ENCODE measurements at places on chromosomes 7 and 10.

- no peak for DNase-seq
These were observed 25.5 kb upstream of the FAM221A start for GRCh38 chr7:23654508-23654907.

GRCh38 chr7:75869776-75870379, 9.0 kb upstream of the RHBDD2 start:
- no peak for DNase-seq

- DNase-seq, result no peak
These were observed 110.6 kb upstream of the PRR15 start for GRCh38 chr7:29453021-29453420.

DNA sequence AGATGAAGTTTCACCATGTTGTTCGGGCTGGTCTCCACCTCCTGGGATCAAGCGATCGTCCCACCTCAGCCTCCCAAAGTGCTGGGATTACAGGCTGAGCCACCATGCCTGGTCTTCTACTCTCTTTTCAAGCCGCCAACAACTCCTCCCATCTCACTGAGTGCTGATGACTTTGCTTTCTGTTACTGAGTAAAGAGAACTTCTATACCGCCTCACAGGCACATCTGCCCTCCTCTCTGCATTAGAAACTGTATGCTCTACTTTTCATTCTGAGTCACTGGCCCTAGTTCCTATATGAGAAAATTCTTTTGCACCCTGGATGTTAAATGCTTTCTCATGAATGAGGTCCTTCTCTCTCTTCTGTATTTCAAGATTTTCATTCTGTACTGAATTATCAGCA, 2.2 kb upstream of the ZNF239 start:
- DNase-seq, result no peak

DNA sequence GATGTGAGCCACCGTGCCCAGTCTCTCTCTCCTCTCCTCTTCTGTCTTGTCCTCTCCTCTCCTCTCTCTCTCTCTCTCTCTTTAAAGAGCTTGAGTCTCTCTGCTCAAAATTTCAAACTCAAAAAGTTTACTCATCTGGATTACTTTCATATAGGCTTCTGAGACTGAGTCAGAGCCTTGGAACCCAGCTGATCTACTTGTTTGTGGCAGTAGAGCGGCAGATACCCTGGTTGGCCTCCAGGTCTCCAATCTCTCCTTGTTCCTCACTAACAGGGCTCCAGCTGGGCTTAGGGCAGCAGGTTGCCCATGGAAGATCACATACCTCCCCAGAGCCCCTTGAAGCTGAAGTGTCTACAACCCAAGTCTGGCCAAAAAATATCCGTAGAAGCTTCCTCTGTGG, 51.0 kb downstream of the HHEX start:
- no peak for DNase-seq

DNA sequence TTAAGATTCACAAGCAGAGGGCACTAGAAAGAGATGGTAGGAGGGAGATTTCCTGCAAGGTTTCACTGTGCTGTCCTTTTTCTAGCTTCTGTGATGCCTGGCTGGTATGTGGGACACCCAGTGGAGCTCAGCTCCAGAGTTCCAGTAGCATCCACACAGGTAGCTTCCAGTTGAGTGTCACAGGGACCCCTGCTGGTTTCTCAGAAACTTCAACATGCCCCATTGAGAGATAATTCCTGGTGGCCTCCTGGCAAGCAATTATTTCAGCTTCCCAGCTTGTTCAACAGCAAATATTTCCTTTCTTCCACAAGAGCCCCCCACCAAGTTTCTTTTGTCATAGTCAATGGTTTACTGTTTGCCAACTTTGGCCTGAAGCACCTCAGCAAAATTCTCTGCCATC, 858.7 kb downstream of the REEP3 start:
- DNase-seq, result no peak

- DNase-seq, result no peak
These were observed 177.8 kb downstream of the PIP4K2A start for GRCh38 chr10:22536620-22537019.

DNA sequence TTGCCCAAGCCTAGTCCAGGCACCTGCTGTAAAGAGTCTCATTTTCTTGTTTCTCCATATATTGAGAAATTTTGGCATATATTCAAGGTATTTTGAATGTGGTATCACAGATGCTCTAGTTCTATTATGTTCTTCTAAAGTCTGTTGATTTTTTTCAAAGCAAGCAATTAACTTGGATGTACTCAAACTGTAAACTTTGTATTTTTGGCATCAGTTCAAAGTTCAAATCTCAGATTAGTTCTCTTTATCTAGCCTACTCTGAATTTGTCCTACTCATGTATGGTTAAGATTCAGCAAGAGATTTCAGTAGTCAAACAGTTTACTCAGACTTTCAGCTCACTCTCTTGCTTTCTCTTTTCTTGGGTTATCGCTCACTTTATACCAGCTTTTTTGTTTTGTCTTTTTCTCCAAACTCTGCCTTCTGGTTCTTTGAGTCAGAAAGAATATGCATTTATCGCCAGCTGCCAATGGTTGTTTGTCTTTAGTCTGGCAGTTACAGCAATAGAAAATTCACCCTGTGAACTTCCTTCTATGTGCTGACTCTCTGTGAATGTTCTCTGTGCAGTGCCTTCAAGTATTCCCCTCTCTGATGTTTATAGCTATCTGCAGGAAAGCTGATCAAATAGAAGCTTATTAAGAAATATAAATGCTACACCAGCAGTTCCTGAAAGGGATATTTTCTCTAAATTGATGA, 56.0 kb downstream of the ANKRD7 start:
- no peak for DNase-seq

DNA sequence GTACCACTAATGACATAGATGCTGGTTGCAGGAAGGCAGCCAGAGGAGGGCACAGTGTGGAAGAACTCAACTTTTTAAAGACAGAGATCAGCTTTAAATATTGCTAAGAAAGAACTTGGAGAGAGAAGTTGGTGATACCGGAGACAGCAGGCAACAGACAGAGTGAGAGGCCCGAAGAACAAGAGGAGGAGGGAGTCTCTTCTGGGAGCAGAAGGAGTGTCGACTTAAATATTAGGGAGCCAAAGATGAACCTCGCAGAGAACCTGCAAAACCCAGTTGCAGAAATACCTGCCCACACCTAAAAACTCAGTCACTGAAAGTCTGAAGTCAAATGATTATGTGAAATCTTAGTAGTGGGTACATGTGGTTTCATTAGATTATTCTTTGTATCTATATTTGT, 3.4 kb upstream of the WDR86 start:
- DNase-seq, result no peak

DNA sequence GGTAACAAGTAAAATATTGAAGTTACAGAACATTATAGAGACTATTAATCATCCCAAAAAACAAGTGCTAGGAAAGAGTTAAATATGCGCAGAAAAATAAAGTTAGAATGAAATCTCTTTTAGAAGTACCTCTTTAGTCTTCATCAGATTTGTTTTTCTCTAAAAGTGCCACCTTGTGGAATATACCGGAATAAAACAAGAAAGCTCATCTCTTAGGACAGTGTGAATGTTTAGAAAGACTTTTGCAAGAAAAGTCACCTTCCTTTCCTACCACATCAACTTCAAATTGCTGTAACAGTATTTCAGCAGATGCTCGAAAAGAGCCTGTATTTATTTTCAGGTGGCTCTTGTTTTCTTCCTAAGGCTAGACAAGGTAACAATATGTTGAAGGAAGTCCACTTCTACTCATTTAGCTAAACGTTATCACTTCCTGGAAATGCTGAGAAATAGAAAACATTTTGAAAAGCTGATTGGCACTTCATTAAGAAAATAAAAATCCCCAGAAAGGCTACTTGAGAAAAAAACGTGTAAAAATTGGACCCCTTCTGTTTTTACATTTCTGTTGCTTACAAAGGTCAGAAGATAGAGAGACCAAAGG, 19.8 kb upstream of the FAM133B start:
- DNase-seq, result no peak

GRCh38 chr7:147047696-147048095, 931.1 kb downstream of the CNTNAP2 start:
- DNase-seq, result no peak

- no peak for DNase-seq
These were observed 260.4 kb downstream of the CDK14 start for GRCh38 chr7:90856351-90857070.

DNA sequence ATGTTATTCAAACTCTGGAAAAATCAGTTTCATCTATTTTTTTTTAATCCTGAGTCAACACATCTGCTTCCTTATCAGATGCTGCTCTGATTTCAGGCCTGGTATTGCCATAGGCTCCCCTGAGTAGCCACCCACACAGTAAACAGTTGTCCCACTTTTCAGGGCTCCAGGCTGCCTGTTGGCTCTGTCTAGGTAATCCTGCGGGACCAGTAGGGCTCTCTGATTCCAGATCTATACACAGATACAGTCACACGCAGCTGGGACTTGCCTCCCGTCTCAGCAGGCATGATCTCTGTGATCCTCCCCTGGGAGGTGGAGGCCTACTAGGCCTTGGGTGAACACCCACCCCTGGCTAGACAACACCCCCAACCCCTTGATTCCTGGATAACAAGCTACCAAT, 206.1 kb downstream of the CREB5 start:
- no peak for DNase-seq

DNA sequence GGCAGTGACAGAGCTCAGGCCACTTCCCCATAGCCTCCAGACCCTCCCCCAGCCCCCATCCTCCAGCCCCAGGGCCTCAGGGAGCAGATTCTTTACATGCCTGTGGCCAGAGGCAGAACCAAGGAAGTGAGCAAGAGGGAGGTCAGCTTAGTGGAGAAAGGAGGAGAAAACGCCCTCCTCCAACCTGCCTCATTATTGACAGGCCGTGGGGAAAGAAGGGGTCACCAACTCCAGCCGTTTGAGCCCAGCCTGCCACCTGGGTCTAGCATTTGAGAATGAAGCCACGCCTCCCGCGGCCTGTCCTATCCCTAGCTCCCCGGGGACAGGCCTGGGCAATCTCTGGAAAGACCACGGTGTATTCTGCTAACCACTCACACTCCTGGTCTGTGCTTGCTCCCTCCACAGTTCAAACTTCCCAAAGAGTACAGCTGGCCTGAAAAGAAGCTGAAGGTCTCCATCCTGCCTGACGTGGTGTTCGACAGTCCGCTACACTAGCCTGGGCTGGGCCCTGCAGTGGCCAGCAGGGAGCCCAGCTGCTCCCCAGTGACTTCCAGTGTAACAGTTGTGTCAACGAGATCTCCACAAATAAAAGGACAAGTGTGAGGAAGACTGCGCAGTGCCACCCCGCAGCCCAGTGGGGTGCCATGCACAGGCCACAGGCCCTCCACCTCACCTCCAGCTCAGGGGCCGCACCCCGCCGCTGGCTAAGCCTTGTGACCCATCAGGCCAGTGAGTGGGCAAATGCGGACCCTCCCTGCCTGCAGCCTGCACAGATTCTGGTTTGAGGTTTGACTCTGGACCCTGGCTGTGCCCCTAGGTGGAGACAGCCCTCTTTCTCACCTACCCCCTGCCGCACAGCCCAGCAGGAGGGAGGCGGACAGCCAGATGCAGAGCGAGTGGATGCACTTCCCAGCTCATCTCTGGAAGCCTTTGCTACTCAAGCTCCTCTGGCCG, 14.3 kb upstream of the TRIM8 start:
- no peak for DNase-seq

- DNase-seq, result no peak
These were observed 128.4 kb upstream of the PHYHIPL start for GRCh38 chr10:59047957-59048618.

GRCh38 chr7:45972629-45973312, 51.7 kb upstream of the IGFBP3 start:
- DNase-seq, result no peak

- no peak for DNase-seq
These were observed 162.8 kb downstream of the ELMO1 start for GRCh38 chr7:37285706-37286453.

DNA sequence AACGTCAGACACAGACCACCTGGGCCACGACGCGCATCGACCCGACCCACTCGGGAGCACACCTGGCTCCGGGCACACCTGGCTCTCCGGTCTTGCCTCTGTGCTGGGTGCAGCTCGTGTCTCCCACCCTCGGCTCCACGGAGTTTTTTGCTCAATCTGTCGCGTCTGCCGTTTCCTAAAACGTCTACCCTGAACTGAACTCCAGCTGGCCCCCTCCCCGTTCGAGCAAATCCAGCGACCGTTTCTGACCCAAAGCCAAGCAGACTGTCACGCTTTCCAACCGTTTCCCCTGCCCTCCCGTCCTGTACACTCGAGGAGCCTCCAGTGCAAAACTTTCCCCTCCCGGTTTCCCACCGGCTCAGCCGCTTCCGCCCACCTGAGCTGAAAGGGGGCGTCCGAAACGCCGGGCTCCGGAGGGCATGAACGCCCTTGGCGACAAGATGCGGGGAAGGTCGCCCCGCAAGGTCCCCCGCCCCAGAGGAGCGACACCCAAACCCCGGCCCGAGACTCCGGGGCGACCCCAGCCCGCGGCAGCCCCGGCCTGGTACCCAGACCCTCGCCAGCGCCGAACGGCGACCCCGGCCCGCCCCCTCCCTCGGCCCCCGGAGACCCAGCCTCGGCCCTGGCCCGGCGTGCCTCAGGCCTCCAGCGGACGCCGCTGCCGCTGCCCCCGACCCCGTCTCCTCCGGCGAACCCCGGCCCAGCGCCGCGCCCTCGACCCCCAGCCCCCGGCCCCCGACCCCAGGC, 557 bp downstream of the CYTH3 start:
- no peak for DNase-seq

DNA sequence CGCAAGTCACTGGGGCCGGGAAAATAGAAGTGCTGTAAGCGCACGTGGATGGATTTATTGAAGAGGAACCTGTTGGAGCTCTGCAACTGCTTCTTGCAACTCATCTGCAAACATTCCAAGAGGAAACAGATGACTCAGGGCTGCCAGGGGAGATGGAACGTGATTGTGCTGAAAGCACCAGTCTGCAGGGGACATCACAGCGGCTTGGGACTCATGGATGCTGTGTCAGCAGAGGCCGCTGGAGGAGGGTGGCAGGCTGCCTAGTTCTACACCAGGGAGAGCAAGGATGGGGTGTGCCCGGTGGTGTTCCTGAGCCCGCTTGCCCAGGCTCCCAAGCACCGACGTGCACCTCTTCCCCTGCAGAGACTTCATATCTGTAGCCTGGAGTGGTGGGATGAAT, 515.7 kb downstream of the TCERG1L start:
- DNase-seq, result no peak

GRCh38 chr7:103712991-103713778, 267.2 kb upstream of the SLC26A5 start:
- DNase-seq, result no peak

- DNase-seq, result no peak
These were observed 585.2 kb downstream of the PARD3 start for GRCh38 chr10:34229917-34230316.

- DNase-seq, result no peak
These were observed 662.5 kb downstream of the TYW1 start for GRCh38 chr7:67659091-67659490.

DNA sequence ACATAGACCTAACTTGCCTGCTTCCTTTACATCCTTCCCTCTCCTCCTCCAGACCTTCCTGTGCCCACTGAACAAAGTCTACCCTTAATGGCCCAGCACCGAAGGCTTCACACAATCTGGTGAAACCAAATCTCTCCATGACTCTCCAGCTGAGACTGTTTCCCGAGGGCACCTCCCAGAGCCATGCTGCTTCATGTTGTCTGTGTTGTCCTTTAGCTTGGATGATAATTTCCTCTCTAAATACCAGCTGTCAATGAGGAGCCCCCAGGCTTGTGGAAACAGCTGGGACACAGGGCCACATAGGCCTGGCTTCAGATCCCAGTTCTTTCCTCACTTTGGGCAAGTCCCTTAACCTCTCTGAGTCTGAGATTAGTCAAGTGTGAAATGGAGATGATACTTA, 54.3 kb downstream of the DLD start:
- DNase-seq, result no peak

GRCh38 chr7:69757528-69757927, 159.3 kb downstream of the AUTS2 start:
- DNase-seq, result no peak

All from HS-27A (cell line).